ENCODE measurements at places on chromosomes 5 and 9. TPM values are rescaled to one million over a fixed set of nuclear protein-coding genes. Genes with fewer than 3 reads are reported as not detected.

DNA sequence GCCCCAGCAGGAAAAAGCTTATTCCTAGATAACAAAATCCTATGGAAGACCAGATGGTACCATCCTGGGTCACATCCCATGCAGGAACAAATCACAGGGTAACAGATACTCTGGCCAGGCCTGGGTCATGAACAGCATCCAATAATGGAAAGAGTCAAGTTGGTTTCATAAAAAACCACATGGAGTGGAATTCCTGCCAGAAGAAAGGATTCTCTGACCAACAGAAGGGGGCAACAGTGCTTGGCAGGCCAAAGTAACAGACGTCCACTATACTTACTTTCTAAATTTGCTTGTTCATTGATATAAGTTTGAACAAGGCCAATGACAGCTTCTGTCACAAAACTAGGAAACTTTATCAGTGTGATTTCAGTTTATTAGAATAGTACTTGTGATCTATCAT lies 273.5 kb downstream of the ARRDC3 start:
- no peak for DNase-seq

GRCh38 chr9:125393426-125393825 lies 131.8 kb downstream of the GAPVD1 start:
- DNase-seq, result no peak

DNA sequence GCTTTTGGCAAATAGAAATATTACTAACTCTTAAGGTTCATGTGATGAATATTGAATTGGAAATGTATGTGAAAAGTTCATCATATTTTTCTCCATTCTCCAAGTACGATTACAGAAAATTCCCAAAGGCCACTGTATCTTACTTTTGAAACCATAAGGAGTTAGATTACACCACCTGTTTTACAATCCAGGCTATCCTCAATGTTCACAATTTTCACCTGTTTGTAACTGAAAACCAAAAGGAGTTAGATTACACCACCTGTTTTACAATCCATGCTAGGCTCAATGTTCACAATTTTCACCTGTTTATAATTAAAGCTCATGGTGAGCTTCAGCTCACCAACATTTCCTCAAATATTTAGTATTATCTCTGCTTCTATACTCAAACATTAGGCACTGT lies 188.0 kb downstream of the HCN1 start:
- DNase-seq, result no peak

DNA sequence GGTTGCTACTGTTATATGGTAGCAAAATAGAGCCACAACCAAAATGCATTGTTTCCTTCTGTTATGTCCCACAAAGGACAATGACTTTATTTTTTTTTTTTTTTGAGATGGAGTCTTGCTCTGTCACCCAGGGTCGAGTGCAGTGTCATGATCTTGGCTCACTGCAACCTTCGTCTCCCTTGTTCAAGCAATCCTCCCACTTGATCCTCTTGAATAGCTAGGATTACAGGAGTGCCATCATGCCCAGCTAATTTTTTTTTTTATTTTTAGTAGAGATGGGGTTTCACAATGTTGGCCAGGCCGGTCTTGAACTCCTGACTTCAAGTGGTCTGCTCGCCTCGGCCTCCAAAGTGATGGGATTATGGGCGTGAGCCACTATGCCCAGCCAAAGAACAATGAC lies 527.7 kb upstream of the SGCD start:
- DNase-seq, result peak; percentile 40

The SPINK6 gene
- total RNA-seq, result not detected

DNA sequence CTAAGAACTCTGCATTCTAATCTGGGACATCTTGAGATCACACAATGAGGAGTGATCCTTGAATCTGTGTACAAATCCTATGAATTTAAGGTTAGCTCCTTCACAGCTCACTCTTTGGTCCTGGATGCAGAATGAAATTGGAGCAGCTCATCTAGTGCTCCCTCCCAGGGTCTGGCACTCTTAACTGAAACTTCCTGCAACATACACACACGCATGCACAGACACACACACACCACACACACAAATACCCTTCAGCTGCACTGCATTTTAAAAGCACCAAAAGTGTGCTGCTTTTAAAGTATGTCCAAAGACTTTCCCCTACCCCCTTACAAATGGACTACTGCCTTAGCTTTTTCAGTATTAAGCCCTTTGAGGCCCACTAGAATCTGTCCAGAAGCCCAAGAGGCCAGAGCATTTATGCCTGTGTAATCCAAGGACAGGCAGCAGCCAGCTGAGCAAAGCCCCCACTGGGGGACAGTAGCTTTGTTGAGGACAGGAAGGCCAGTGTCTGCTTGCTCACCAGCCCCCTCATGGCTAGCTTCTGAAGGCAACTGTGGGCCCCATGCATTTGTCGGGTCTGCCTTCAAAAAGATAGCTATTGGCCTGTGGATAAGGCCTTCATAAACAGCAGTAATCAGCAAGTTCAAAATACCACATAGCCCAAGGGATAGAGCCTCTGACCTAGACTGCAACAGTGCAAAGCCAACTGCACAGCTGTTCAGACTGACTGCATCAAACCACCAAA lies 43.6 kb downstream of the CDO1 start:
- DNase-seq, result peak; percentile 47

- no peak for DNase-seq
These were observed 143.3 kb downstream of the RAPGEF6 start for GRCh38 chr5:131491749-131492148.

The DIPK1B gene
- total RNA-seq, result 15.1 TPM

The SPINK13 gene
- not detected for total RNA-seq

GRCh38 chr5:10949856-10950630 lies 189.0 kb upstream of the DAP start:
- DNase-seq, result no peak

GRCh38 chr9:90827181-90827871 lies 25.7 kb downstream of the SYK start:
- no peak for DNase-seq

DNA sequence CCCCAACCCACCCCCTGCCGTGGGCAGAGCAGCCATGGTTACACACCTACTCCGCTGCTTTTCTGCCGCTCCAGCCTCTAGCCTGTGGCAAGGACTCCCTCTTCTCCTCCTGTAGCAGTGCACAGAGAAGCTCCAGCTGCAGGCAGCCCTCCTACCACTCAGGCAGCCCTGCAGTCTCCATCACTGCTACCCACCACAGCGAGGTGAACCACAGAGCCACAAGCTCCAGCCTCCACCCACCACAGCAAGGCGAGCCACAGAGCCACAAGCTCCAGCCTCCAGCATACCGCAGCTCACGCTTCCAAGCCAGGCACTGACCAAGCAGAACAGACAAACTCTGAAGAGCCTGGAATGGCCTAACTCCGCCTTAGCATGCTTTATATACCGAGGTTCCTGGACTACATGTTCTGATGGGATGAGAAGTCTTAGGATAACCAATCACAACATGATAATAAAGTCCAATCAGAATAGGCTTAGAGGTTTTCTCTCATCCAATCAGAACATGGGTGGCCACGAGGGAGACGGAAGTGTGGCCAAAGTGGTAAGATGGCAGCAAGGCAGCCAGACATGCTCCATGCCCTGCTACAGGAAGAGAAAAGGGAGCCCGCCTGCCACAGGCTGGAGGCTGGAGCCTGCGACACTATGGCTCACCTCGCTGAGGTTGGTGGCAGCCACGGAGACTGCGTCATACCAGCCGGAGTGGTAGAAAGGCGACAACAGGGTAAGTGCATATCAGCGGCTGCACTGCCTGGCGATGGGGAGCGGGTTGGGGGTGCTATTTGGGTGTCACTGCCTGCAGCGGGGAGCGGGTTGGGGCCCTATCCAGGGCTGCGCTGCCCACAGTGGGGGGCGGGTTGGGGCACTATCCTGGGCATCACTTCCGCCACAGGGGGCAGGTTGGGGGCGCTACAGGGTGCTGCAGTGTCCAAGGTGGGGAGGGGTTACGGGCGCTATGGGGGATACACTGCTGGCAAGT lies 75.8 kb upstream of the PCAT7 start:
- DNase-seq, result no peak

DNA sequence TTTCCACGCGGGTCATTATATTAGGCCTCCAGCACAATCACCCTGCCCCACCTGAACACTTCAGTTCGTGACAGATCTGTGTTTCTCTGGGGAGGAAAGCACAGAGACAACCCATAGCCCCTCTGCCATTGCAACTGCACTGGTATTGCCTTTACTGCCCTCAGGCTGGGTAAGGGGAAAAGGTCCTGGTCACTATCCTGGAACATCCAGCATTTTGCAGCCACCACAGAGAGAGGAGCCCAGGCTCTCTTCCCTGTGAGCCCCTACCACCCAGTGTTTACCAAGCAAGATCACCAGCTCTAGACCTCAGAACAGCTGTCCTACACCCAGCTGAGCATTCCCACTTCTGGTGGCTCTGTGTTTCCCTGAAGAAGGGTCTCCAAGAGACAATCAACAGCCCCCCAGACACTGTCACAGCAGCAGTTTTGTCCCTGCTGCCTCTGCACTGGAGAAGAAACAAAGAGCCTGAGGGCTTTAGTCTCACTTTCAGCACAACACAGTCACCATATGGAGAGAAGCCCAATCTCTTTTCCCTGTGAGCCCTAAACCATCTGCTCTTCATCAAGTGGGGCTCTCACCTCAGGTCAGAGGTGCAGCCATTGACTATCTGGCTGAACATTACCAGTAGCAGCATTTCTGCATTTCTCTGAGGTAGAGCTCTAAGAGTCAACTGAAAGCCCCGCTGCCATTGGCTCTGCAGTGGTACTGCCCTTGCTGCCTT lies 655.2 kb upstream of the FAM174A start:
- no peak for DNase-seq

DNA sequence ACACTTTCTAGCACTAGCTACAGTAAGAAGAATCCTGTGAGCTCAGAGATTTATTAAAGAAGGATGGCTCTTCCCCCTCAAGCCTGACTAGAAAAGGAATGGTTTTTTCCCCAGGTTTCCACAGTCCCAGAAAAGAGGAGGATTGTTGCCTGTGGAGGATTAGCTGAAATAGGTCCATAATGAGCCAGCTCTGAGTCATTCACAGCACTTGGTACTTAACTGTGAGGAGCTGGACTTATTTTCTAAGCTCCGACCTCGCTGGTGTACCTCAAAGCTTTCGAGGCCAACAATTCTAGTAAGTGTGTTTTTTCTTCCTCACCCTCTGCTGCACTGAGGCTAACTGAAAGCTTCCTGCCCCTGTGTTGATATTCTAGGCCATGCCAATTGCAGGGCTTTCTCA lies 222.5 kb upstream of the IL12B start:
- DNase-seq, result no peak

DNA sequence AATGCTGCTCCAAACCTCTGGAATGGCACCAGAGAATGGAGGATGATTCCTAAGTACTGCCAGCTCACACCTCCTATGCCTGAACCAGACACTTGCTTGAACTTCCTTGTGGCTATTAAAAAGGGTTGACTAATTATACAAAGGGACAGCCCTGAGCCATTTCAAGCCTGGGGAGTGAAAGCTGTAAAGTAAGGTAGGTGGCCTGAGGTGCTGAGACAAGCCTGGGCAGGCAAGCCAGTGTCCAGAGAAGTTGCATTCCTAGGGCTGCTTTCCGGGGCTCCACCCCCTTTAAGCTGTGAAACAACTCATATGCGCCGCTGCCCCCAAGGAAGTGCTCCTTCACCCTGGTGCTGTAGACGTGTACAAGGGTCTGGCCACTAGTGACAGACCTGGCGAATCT lies 79.9 kb upstream of the SLC1A3 start:
- DNase-seq, result no peak

The ALDH1B1 gene
- 16.8 TPM for total RNA-seq

The GHR gene
- total RNA-seq, result 12.8 TPM

GRCh38 chr9:91036356-91036755 lies 234.7 kb downstream of the SYK start:
- no peak for DNase-seq

GRCh38 chr9:125785248-125785751 lies 38.1 kb downstream of the PBX3 start:
- DNase-seq, result no peak

All from Right ventricle myocardium superior (tissue), 1 donor.